Activated CD4-positive, CD25-positive, alpha-beta regulatory T cell treated with anti-CD3 and anti-CD28 coated beads, Interleukin-2, amount 50 U/mL, for 24 hours (primary cell): ENCODE measurements at places on chromosomes 7 and 10.

DNA sequence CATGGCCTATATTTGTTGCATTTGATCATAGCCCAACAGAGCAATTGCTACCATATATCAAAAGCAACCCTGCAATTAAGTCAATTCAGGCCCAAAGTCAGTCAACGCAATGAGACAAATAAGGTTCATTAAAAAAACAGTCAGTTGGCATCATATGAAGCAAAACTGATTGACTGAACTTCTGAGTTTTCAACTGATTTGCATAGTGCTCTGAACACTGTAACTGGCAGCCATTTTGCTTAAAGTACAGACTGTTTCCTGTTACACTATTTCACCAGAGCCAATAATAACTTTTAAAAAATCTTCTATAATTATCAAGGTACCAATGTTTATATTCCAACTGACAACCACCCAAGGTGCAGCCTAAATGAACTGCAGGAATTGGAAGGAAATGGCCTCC, 68.4 kb upstream of the RAPGEF5 start:
- ATAC-seq, result no peak

- ATAC-seq, result no peak
Measured at GRCh38 chr10:22648547-22648961, 65.8 kb downstream of the PIP4K2A start.

DNA sequence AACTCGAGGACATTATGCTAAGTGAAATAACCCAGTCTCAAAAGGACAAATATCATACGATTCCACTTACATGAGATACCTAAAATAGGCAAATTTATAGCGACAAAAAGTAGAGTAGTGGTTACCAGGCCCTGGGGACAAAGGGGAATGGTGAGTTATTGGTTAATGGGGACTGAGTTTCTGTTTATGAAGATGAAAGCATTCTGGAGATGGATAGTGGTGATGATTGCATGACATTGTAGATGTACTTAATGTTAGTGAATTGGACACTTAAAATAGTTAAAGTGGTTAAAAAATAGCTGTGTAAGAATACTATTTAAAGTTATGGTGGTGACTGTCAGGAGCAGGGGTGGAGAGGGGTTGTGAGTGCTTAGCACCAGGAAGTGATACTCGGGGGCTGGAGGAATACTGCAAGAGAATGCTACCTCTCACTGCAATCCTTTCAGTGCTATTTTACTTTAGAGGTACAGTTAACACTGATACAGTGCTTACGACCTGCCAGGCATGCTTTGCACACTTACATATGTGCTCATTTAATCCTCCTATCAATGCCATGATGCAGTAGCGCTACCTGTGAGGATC, 16.7 kb upstream of the TEX36 start:
- ATAC-seq, result no peak

DNA sequence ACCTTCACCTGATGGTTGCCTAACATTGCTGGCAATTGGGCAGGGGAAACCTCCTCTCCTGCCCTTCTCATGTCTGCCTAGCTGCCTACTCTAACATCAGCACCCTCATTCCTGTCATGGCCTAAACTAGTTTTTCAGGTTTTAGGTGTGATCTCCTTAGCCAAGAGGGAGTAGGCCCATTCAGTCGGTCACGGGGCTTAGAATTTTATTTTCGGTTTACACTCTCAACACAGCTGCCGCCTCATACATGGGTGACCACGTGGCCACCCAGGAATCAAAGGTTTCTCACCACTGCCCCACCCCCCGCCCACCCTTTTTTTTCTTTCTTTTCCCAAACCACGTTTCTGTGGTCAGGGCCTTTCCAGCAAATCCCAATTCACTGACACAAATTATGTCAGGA, 97.2 kb downstream of the RALA start:
- no peak for ATAC-seq

- ATAC-seq, result no peak
Measured at GRCh38 chr10:61761825-61762217, 99.1 kb downstream of the CABCOCO1 start.

DNA sequence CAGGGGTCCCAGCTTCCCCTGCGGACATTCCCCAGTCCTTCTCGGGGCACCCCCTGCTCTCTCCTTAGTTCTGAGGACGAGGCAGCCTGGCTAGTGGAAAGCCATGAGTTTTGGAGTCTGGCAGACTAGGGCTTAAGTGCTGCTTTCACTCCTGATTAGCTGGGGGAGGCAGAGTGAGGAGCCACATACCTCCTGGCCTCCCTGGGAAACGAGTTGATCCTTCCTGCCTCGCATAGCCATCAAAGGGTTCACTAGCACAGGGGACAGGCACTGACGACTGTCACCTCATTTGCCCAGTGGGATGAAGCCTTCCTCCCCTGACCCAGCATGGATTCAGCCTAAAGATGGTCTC, 402.5 kb downstream of the RPS24 start:
- no peak for ATAC-seq

GRCh38 chr7:156527458-156527890, 113.1 kb upstream of the RNF32 start:
- ATAC-seq, result no peak

DNA sequence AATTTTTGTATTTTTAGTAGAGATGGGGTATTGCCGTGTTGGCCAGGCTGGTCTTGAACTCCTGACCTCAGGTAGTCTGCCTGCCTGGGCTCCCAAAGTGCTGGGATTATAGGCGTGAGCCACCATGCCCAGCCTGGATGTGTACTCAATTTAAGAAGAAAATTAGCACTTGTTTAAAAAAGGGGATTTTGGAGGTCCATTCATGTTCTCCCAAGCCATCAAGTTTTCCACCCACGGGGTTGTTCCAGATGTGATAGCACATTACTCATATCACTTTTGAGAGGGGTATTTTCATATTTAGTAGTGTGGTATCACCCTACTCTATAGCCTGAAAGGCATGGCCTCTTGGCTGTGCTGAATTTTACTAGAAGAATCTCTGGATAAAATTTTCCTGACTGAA, 10.5 kb upstream of the SLC26A3 start:
- ATAC-seq, result no peak

DNA sequence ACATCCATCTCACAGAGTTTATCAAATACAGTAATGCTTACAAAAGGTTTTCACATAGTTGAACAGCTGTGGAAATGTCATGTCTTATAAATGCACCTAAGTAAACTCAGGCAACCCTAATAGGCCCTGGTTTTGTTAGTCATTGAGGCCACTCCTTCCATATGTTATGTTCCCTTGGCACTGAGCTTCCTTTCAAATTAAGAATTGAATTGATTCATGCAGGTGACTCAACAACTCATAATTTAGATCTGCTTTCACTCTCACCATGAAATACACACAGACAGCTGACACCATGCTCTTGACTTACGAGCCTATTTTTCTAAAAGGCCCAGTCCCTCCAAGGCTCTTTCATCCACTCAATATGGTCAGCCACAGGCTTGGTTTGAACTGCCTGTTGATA, 476.9 kb downstream of the KCNMA1 start:
- ATAC-seq, result no peak

- ATAC-seq, result no peak
Measured at GRCh38 chr7:156222611-156223010, 410.3 kb upstream of the SHH start.

- no peak for ATAC-seq
Measured at GRCh38 chr7:24025094-24025493, 258.9 kb upstream of the NPY start.

DNA sequence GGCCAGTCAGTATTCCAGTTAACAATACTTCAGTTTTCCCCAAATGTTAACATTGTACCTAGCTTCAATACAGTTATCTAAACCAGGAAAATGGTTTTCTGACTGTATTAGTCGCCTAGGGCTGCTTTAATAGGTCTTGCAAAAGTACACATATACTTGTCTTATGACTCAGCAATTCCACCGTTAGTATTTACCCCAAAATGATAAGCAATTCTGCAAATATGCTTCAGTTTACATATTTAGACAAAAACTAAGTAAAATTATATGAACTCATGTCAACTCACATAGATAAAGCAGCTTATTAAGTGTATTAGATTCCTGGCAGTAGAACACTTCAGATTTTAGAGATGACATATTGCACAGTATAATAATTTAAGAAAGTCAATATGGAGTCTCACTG, 363.3 kb downstream of the ARL4A start:
- no peak for ATAC-seq

DNA sequence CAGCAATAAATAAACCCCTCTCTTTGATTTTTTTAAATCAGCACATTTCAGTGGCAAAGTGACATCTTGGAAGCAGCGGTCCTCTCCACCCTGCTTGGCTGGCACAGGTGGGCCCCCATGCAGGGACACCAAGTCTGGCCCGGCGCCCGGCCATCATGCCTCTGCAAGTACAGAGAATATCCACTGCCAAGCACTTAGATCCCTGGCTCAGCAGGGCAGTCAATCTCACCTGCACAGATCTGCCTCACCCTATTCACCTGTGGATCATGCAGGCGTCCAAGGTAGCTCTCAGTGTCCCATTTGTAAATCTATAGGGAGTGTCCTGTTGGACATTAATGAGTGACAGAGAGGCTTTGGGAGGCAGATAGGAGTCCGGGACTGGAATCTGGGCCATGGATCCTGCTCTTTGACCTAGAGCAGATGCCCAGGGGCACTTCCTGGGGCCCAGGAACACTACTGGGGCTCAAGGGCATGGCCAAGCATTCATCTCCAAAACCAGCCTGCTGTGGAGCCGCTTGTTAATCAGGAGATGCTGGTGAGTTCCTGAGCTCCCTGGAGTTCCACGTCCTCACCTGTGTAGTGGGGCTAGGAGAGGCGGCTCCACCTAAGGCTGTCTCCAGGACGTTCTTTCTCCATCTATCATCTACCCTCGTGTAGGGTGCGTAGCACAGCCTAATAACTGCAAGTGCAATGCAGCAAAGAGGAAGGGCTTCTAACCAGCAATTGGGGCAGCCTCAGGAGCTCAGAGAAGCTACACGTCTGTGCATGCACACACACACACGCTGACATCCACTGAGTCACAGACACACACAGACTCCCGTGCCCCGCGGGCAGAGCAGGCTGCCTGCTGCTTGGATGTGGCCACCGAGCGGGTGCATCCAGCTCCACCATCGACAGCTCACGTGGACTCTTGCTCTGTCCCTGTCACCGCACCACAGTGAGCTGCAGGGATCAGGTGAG, 123.6 kb downstream of the OAT start:
- no peak for ATAC-seq

GRCh38 chr7:158001003-158001402, 586.6 kb downstream of the PTPRN2 start:
- no peak for ATAC-seq

DNA sequence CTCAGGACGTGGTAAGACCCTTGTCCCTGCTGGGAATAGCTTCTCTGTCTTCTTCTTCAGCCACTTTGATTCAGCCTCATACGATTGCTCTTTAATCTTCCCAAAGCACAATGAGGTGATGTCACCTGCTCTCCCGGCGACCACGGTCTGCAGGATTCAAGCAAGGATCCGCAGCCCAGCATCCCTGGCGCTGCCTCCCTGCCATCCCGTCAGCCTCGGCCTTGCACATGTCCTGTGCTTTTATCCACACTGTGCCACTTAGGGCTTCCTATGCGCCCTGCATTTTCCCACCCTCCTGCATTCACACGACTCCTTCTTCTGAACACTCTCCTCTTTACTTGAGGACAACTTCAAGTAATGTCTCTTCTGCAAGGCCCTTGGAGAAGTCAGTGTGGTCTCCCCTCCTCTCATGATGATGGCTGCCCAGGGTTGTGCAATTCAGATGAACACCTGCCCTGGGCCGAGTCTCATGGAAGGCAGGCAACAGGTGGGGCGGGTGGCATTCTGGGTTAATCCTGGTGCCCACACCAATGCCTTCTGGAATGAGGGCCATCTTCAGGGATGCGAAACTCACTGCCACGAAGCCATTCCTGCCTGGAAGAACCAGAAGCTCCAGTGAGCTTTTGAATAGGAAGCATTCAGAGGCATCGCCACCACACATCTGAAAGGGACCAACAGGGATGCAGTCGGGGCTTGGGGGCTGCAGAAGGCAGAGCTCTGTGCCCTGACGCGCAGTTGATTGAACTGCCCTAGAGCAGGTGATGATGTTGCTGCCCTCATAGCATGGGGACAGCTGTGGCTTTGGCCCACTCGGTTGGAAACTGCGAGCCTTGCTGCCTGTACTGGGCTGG, 287.5 kb downstream of the GLRX3 start:
- ATAC-seq, result no peak

- no peak for ATAC-seq
Measured at GRCh38 chr10:97732052-97732359, 4.9 kb upstream of the ZFYVE27 start.

DNA sequence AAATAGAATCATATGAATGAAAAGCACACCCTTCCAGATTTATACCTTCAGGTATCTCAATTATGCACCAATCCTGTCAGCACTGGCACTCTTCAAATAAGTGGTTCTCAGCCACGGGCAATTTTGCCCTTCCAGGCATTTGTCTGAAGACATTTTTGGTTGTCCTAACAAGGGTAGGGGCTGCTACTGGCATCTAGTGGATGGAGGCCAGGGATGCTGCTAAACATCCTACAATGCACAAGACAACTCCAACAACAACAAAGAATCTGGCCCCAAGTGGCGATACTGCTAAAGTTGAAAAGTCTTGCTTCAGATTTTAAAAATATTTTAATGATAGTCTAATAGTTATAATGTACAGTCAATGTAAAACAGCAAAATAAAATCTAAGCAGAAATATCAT, 16.1 kb downstream of the CCDC186 start:
- ATAC-seq, result no peak

- no peak for ATAC-seq
Measured at GRCh38 chr10:133186416-133187090, 26.5 kb downstream of the KNDC1 start.

DNA sequence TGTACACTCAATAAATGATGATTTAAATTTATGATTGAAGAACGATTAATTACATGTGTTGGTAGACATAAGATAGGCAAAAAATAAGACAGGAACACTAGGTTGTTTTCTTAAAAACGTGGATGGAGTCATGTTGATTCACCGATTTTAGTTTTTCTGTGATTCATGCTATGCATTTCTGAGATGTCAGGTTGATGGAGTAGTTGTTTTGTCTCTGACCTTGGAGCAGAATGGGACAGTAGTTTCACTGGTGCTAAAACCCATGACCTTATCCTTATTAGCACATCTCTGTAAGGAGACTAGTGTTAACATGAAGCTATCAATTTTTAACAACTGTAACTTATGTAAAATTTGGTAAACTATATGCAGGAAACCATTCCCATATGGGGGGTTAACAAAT, 611.6 kb upstream of the FZD8 start:
- no peak for ATAC-seq

DNA sequence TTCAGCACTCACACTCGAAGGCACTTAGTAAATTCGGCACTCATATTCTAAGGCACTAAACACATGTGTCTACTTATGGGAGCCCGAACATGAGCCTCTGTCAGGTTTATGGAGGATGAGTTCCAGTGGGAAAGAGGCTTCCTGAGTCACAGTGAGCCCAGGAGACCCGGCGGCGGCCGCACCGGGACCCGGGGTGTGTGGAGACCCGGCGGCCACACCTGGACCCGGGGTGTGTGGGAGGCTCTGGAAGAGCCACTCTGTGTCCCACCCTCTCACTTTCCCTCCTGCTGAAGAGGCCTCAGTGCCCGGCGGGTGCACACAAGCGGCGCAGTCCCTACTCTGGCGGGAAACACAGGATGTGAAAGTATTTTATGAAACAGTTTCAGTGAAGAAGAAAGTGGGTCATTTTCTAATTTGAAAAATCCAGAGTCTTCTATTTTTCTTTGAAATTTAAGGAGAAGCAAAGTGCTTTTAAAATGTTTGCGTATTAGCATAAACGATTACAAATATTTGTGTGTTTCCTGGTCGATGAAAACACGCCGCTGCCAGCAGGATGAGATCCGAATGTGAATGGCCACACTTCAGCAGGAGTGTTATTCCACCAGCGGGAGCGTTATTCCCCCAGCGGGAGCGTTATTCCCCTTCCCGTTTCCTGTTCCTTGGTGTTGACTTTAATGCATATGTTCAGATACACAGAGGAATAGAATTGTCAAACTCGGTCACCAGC, 625.1 kb downstream of the DNAJB6 start:
- no peak for ATAC-seq

GRCh38 chr7:127704211-127704610, 52.2 kb downstream of the SND1 start:
- ATAC-seq, result no peak
